ENCODE measurements at places on chromosomes 3 and 15.

- no peak for DNase-seq
Observed at GRCh38 chr15:65287520-65287855, 805 bp upstream of the PARP16 start.

- no peak for DNase-seq
Observed at GRCh38 chr3:11583235-11583634, 60.5 kb downstream of the VGLL4 start.

GRCh38 chr15:77221174-77221573, 150.3 kb upstream of the TSPAN3 start:
- DNase-seq = no peak

DNA sequence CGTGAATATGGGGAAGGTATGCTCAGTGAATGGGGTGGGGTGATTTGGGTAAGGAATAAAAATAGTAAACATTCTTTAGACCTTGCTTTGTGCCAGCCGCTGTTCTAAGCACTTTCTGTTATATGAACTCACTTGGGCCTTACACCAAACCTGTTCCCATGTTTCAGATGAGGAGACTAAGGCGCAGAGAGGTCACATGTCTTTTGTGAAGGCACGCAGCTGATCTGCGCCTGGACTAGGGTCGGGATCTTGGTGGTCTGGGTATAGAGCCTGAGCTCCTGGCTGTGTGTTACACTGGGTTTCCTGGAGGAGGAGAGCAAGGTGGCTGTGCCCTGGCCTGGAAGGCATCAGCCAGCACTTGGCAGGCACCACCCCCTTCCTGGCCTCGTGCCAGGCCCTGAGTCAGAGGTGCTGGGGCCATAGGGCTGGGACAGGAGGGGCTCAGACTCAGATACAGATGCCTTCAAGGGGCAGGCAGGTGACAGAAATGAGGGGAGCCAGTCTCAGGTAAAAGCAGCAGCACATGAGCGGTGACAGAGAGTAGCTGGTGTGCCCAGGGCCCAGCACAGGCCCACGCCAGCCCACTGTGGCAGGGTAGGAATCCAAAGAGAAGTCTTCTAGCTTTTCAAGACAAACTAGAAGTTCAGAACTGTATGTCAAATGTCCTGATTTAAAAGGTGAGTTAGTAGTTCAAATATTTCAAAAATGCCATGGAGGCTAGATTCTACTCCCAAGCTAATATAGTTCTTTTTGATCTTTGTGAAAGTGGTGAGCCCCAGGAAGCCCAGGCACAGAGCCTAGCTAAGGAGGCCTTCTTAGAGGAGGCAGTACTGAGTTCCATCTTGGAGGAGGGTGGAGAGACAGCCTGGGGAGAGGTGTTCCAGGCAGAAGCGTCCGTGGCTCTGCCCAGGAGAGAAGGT, 83.1 kb downstream of the DNAJB8 start:
- no peak for DNase-seq

- DNase-seq = no peak
Observed at GRCh38 chr3:52533623-52534280, at the start of gene NT5DC2. NT5DC2 (minus strand) TSS chr3:52533857; CDS start chr3:52533737, 120 bp downstream.

- no peak for DNase-seq
Observed at GRCh38 chr3:18124501-18124900, 300.6 kb downstream of the SATB1 start.

- no peak for DNase-seq
Observed at GRCh38 chr3:194032828-194033435, 103.0 kb upstream of the HES1 start.

DNA sequence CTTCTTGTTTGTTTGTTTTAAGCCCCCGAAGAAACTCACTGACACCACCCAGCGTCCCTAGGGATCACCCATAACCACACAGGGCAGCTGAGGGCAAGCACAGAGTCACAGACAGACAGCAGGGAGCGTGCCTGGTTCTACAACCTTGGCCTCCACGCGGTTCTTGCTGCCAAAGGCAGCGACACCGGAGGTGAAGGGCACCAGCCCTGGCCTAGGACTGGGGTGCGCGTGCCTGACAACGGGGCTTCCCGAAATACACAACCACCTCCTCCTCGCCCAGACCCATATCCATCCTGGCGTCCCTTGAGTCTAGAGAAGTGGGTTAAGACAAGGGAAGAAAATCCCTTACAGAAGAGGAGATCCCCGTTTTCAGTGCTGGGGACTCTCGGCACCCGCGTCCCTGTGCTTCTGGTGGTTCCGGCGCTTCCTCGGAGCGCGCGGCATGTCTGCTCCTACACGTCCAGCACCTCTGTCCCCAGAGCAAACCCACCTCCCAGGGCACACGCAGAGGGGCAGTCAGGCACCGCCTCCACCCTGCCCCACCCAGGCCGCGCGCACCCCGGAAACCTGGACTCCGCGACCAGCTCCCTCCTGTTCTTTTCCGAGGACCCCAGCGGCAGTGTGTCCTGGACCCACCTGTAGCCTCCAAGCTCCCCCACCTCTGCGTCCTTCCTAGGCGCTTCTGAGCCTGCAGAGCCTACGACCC, 911 bp downstream of the RFTN1 start:
- DNase-seq = no peak

DNA sequence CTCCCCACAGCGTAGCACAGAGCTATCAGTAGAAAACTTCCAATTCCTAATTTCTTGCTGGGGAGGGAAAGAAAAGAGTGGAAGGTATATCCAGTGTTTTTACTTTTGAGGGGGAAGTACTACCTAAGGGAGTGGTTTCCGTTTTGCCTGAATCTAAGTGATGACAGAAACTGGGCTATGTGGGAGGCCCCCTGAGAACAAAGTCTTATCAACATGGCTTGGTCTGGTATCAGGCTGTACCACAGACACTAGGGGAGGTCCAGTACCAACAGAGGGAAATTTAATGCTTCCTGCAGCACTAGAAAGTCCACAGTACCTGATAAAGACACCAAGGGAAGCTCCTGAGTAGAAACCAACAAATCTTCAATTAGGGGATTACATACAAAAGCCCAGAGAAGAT, 199.2 kb downstream of the IL5RA start:
- DNase-seq = no peak

DNA sequence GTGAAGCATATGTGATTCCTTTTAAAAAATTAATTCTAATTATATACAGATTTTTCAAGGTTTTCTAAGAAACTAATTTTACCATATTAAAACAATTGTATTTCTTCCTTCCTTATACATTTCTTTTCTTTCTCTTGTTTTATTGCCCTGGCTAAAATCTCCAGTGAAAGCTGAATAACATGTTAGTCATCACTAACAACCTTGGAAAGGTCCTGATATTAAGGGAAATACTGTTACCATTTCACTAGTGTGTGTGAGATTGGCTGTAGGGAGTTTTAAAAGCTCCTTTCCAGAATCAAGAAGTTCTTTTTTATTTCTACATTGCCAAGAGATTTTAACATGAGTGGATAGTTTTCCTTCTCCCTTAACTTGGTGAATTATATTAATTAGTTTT, 229.7 kb upstream of the EIF1B start:
- no peak for DNase-seq

DNA sequence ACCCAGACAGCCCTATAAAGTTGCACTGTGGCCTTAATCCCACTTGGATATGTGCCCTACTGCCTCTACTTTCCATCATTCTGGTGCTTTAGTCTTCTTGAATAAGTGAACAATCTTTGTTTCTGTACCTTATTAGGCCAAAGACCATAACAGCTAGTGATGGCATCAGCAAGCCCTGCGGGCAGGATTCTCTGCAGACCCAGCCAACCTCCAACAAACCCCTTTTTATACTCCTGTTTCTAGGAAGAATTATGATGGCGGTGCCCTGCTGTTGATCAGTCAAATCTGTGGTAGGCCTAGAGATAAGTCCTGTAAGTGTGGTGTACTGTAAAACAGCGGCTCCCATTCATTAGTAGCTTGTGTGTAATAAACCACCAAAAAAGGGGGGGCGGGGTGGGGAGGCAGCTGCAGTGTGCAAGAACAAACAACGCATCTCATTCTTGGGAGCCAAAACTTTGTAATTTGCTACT, 40.5 kb downstream of the SOX2 start:
- DNase-seq = no peak

DNA sequence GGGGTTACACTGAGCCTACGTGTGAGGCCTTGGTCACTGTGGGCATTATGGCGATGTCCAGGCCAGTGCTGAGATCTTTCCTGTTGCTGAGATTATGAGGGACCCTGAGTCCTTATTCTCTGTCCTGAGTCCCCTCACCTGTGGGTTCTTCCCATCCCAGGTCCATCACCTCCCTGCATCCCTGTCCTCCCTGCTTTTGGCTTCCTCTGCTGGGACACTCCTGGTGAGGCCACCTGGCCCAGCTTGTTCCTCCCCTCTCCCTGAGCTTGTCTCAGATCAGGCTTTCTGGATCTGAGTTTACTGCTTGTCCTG, 36.1 kb downstream of the AMOTL2 start:
- no peak for DNase-seq

DNA sequence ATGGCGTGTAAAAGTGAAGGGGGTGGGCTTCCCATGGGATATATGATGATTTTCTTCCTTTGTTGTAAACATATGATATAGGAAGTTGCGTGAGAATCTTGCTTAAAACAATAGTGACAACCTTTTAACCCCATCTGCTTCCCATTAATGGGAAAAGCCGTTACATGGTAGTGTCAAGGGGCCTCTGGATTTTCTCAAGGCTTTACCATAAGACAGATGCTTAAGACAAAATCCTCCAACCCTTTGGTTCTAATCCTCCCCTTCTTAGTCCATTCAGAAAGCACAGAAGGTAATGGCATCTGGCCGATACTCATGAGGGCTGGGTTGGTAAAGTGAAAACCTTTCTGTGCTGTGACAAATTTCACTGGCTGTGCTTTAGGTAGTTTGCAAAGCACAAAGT, 25.0 kb downstream of the DPH3 start:
- DNase-seq = no peak

DNA sequence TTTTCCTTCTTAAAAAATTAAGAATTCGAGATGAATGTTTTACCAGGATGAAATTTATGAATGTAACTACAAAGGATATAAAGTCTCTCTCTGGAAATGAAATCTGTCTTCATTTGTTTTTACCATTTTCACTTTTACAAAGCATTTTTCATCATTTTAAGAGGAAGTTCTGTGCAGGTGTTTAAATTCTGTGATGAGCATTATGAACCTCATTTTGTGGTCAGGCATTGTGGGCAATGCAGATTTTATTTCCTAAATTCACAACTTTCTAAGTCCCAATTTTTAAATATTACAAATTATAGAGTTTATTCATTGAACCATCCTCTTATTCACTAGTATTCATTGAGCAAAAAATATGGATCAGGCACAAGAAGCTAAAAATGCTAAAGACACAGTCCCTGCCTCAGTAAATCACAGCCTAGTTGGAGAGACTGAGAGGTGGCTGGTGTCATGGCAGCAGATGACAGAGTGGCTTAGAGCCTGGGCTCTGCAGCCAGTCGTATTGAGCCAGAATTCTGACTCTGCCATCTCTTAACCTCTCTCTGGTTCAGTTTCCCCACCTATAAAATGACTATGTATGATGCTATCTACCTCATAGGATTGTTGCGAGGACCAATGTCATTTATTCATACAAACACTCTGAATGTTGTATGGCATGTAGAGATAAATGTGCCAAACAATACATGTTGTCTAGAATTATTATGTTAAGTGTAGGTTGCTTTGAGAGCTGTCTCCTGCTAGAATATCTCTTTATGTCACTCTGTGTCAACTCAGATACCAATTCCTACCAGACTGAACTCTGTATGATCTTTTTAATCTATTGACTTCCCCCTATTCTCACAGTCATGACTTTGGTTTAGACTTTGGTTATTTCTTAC, 7.5 kb upstream of the TGFBR2 start:
- no peak for DNase-seq

GRCh38 chr3:160709477-160710182, 32.7 kb downstream of the ARL14 start:
- DNase-seq = no peak

- no peak for DNase-seq
Observed at GRCh38 chr3:33789183-33789954, 9.1 kb upstream of the PDCD6IP start.

DNA sequence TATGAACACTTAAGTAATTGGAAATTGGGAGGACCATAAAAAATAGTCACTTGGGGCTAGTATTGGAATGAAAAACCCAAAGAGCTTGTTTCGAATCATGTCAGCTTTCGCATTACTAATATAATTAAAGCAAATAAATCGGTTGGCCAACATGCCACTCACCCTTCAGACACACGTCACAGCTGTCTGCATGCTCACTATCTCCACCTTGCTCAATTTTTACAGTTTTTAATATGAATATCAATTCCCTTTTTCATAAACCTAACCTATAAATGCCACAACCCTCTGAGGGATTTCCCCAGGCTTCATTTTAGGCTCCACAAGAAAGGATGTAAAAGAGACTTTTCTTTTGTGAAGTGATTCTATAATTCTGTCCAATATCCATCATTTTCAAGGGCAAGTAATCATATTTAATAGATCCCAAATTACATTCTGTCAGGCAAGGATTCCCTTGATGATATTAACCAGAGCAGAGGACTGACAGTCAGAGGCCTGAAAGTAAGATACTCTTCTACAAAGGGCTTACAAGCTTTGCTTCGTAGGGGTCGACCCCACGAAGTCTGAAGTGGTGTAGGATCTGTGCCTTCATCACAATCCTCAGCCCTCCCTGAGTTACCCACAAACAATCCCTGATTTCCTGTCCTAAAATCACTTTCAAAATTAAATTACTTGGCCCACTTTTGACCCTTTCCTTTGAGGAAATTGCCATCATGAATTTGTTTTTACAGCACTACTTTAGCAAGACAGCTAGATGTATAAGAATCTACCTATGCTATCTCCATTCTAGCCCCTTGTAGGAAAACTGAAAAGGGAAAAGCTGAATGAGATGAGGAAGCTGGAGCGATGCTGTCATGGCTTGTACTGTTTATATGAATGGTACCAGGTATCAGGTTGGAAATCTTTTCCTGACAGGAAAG, 44.5 kb downstream of the NANOGP8 start:
- DNase-seq = no peak

- DNase-seq = no peak
Observed at GRCh38 chr3:97037294-97037943, 223.0 kb downstream of the EPHA6 start.

DNA sequence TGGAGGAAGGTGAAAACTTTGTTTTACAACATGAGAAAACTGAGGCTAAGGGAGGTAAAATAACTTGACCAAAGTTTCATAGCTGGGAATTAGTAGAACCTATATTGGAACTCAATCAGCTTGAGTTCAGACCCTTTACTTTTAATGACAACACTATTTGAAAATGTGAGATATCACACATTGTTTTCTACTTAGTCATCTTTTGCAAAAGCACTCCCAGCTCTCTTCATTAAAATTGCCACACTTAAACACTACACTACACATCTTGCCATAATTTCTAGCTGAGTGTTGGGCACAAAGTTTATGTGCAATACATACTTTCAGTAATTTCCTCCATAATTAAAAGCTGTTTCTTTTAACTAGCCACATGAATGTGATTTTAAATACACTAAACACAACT, 230.4 kb upstream of the DCBLD2 start:
- DNase-seq = no peak

- DNase-seq = no peak
Observed at GRCh38 chr3:161567577-161568361, 71.2 kb downstream of the OTOL1 start.

- no peak for DNase-seq
Observed at GRCh38 chr15:40843885-40844695, at the start of gene SPINT1. SPINT1 (plus strand) TSS chr15:40844048; CDS start chr15:40844555, 507 bp downstream.

- no peak for DNase-seq
Observed at GRCh38 chr3:17678116-17678741, 64.2 kb downstream of the TBC1D5 start.
